Common myeloid progenitor, CD34-positive (primary cell): ENCODE measurements at places on chromosomes 1 and 21.

DNA sequence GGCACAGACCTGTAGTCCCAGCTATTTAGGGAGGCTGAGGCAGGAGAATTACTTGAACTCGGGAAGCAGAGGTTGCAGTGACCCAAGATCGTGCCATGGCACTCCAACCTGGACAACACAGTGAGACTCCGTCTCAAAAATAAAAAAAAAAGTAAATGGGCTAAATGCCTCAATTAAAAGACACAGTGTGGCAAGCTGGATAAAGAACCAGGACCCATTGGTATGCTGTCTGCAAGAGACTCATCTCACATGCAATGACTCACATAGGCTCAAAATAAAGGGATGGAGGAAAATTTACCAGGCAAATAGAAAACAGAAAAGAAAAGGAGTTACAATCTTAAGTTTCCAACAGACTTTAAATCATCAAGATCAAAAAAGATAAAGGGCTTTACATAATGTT is 40.3 kb downstream of the ACBD6 start:
- peak; percentile 61 for DNase-seq

- DNase-seq = no peak
Observed at GRCh38 chr1:222631611-222632208, 13.8 kb downstream of the MIA3 start.

DNA sequence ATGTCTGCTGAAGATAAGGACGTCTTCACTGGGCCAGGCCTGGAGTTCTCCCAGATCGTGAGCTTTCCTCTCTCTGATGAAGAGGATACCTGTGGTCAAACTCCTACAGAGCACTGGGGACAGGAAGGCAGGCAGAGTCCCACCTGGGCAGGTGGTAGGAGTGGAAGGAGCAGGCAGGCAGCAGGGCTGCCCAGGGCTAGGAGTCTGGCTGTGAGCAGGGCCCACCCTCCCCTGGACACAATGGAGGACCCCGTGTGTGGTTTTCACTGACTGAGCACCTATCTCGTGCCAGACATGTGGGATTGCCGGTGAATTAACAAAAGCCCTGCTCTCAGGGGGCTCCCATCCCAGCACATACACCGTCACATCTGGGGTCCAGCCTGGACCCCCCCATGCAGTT is 4.9 kb upstream of the SAMD11 start:
- no peak for DNase-seq

DNA sequence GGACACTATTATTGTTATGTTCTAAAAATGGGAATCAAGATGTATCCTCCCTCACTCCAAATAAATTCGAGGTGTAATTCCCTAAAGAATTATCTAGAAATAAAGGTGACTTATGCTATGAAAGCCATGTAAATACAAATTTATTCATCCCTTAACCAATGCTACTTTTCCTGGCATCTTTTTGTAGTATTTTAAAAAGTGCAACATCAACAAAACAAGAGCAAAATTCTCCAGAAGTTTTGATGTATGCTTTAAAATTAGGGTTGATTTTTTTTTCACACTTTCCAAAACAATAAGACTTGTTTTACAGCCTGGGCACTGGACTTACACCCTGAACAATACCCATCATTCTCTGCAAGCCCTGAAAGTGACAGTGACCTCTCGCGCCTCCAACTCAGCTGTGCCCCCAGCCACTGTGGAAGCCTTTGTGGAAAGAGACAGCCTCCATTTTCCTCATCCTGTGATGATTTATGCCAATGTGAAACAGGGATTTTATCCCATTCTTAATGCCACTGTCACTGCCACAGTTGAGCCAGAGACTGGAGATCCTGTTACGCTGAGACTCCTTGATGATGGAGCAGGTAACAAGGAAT is 21.4 kb upstream of the CLCA1 start:
- DNase-seq = no peak

GRCh38 chr1:101120868-101121267 is 95.3 kb upstream of the DPH5 start:
- DNase-seq = peak; percentile 27
